ENCODE measurements at places on chromosomes 6 and 20.

DNA sequence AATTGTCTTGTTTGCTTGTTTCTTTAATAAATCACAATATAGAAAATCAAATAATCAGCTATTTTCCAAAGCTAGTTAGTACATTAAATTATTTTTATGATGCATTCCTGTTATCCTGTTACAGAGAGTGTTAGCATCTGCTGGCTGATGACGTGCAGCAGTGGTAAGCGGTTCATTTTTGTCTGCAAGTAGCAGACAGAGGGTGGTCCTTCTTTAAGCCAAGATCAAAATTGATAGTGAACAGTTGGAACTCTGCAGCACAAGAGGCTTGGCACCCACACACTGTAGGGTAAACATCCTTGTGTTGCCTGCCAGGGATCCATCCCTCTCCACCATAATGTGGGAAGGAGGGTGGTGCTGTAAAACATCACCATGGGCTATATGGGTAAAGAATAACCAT is 158.3 kb downstream of the FRK start:
- no peak for DNase-seq

DNA sequence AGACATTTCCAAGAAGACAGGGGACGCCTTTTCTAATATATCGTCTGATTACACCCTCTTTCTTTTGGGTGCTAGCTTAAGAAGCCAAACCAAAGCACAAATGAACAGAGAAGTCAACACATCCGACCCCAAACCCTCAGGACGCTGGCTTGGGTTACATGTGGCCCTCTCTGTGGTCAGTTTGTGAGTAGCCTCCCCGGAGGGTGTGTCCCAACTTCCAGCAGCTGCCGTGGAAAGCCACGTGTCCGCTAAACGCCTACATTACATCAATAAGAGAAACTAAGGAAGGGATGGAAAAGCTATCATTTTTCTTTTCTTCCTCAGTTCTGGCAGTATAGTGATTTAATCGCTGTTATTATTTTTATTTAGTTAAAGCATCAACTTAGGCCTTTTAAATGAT is 487 bp upstream of the BMP6 start:
- DNase-seq, result no peak

GRCh38 chr6:112049996-112050395 is 3.9 kb upstream of the CCN6 start:
- DNase-seq, result no peak

GRCh38 chr20:57265997-57266290 is 497 bp downstream of the BMP7 start:
- no peak for DNase-seq

DNA sequence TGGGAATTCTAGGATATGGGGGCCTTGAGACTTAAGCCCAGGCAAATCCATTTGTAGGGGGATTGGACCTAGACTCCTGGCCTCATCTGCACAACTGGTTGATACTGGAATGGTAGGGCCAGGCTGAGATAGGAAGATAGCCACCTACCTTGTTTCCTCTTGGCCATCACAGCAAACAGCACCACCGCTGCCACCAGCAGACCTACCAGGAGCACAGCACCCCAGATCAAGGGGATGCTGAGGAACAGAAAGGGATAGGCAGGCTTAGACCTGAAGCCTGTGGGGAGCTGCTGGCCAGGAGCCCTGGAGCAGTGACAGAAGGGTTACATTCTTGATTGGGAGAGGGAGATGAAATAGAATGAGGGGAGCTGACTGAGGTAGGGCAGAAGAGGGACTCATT is 3.5 kb downstream of the TREML1 start:
- DNase-seq, result no peak

DNA sequence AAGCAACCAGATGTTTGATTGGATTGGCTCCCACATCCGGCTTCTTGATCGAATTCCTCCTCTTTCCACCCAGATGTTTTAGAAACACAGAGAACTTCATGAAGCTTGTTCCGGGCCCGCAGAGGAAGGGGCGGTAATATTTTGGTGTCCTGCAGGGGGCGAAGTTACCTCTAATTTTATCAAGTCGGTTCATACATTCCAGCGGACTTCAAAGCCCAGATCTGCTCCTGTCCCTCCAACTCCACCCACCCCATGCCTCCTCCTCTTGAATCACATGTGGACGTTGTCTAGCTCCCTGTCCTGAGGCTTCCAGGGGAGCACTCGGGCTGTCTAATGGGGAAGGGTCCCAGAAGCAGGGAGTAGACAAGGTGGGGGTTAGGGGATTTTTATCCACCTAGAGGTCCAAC is 2.9 kb upstream of the BMP6 start:
- peak; percentile 60 for DNase-seq

DNA sequence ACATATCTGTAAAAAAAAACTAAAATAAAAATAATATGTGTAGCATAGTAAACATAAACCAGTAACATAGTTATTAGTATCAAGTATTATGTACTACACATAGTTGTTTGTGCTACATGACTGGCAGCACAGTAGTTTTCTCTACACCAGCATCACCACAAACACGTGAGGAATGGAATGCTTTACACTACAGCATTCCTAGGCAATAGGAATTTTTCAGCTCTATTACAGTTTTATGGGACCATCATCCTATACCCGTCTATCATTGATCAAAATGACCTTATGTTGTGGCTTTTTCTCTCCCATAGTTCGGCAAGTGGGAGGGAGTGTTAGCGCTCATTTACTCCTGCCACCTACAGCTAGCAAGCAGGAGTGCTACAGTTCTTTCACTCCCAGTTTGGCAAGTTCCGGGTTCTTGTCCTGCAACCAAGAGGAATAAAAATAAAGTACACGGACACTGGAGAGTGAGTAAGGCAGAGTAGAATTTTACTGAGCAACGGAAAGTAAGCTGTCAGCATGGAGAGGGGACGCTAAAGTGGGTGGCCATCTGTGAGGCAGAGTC is 196.8 kb upstream of the HSF2 start:
- DNase-seq, result no peak

DNA sequence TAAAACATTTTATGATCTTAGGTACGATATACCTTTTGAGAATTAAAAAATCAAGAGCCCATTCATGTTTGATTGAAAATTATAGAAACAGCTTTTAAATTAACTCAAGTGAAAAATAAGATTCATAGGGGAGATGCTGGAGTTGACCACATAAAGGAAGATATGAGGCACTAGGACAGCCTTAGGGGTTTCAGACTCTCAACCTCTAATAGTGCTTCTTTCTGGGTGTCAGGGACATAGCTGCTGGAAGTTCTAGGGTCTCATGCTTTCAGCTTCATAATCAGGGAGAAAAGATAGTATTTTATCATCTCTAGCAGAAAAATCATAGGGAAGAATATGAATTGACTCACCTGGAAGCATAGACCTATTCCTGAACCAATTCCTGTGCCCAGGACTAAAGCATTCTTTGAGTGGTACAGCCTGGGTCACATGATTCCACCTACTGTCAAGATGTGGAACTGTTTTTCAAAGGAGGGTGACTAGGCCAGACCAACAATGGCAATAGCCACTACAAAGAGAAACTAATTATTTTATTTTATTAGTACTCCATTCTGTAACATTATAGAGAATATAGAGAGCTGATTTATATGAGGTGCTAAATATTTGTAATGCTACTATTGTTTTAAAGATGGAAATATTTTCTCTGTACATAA is 27.8 kb upstream of the CENPW start:
- peak; percentile 56 for DNase-seq

DNA sequence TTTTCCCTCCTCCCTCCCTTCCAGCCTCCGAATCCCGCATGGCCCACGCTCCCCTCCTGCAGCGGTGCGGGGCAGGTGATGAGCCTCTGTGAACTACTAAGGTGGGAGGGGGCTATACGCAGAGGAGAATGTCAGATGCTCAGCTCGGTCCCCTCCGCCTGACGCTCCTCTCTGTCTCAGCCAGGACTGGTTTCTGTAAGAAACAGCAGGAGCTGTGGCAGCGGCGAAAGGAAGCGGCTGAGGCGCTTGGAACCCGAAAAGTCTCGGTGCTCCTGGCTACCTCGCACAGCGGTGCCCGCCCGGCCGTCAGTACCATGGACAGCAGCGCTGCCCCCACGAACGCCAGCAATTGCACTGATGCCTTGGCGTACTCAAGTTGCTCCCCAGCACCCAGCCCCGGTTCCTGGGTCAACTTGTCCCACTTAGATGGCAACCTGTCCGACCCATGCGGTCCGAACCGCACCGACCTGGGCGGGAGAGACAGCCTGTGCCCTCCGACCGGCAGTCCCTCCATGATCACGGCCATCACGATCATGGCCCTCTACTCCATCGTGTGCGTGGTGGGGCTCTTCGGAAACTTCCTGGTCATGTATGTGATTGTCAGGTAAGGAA is at the start of gene OPRM1:
Gene OPRM1, plus strand, starts transcription at position 10 of the 612 bp plus-strand sequence. Its CDS starts 305 bp downstream, at position 315.
- DNase-seq, result peak; percentile 85

GRCh38 chr6:30156262-30156599 is 4.8 kb downstream of the TRIM10 start:
- no peak for DNase-seq

- DNase-seq, result no peak
These were observed 157.3 kb downstream of the PHF3 start for GRCh38 chr6:63792736-63793464.

DNA sequence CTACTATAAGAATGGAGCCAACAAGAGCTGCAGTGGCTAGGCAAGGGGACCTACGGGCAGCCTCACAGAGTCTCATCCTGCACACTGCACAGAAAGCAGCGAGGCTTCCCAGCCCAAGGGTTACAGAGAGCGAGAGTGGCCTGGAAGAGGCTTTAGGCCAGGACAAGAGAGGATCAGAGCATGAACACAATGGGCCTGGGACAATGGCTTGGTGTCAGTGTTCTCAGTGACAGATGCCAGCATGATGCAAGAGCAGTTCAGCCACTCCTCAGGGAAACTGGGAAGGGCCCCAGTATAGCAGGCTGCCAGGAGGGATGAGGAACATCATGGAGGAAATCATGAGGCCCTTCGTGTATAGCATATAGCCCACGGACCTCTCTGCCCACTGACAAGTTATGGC is 108.0 kb downstream of the NUS1 start:
- DNase-seq, result no peak

DNA sequence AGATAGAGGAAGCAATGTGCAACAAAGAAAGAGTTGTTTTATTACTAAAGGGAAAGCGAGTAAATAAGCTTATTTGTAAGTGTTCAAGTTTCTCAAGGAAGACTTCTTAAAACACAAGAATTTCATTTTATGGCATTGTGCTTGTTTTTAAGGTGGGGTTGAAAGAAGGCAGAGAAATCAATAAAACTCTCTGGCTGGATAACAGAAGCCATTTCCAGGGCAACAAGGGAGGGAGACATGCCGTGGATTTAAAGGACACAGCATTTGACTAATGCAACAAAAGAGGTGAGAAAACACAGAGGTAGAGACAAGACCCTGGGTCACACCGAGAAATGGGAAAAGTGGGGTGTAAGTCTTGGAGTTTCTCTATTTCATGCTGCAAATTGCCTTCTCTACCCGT is 28.8 kb upstream of the GMPR start:
- DNase-seq, result no peak

DNA sequence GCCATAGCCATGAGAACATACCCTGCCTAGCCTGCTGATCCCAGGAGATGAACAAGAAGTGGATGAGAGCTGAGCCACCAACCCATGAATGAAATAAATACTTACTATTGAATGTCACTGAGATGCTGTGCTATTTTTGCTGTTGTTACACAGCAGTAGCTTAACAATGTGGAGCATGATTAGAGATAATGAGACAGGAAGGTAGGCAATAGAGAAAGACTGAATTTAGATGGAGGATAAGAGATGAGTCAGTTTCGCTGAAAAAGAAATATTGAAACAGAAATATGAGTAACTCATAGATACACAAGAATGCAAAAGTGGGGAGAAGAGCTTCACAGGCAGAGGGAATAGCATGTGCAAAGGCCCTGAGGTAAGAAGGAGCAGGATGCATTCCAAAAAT is 94.9 kb upstream of the TOP1 start:
- no peak for DNase-seq

DNA sequence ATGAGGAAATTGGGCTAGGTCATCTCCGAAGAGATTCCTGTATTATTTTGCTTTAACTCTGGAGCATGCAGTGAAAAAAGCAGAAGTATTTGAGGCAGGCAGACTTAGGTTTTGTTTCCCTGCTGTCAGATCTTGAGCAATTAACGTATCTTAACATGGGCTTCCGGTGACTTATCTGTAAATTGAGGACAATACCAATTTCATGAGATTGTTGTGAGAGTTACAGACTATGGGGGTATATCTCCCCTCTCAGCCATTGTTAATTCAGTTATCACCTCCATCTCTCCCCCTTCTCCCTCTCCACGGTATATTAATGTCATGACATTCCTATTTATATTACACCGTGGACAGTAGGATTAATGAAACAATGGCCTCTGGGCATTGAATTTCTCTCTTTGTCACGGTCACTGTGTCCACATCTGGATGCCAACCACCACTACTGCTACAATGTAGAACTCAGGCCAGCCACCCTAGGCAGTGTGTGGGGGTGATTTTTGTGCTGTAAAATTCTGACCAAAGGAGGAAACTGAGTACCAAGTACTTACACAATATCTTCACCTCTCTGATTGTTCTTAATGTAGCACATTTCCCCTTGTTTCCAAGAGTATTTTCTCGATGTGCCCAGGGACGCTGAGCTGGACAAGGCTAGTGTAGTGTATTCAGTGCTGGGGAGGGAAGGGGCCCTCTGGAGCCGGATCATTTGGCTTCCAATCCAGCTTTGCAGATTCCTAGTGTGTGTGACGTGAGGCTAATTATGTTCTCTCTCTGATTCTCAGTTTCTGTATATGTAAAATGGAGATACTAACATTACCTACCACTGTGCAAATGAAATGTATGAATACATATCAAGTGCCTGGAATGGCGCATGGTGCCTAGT is 77.2 kb downstream of the GCNT2 start:
- DNase-seq, result no peak

GRCh38 chr6:46254946-46255345 is 84.2 kb upstream of the ENPP5 start:
- DNase-seq, result no peak

GRCh38 chr6:109336221-109336961 is 45.9 kb downstream of the CD164 start:
- no peak for DNase-seq

- DNase-seq, result peak; percentile 87
These were observed 22.0 kb upstream of the SLC2A12 start for GRCh38 chr6:134074151-134075055.

- DNase-seq, result no peak
These were observed 119.9 kb upstream of the ARID1B start for GRCh38 chr6:156657296-156657695.

GRCh38 chr6:106626485-106626884 is 2.8 kb downstream of the RTN4IP1 start:
- no peak for DNase-seq

All from iPS-NIHi11 (cell line).